ENCODE measurements at places on chromosomes 1 and 21.

DNA sequence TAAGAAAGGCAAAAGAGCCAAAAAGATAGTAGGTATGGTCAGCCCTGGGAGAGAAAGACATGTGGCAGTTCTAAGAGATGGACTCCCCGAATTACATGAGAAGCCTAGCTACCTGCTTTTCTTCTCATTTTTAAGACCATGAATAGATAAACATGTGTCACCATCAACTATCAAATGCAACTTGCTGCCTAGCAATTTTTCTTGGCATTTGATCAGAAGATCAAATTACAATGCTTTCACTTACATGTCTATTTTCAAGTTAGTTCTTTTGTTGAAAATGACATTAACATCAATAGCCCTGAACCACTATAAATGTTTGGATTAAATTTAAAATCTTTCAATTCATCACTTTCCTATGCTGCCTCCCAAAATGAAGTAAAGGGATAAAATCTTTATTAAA, 212.3 kb downstream of the HHIPL2 start:
- H3K4me3 ChIP-seq: no peak overlapping the region
- DNase-seq: no peak
- H3K27ac ChIP-seq: no peak overlapping the region
- no peaks in the 10 kb centered on the region for H3K27me3 ChIP-seq
- H3K4me1 ChIP-seq: no peaks in the 10 kb centered on the region
- H3K36me3 ChIP-seq: no peaks in the 10 kb centered on the region

DNA sequence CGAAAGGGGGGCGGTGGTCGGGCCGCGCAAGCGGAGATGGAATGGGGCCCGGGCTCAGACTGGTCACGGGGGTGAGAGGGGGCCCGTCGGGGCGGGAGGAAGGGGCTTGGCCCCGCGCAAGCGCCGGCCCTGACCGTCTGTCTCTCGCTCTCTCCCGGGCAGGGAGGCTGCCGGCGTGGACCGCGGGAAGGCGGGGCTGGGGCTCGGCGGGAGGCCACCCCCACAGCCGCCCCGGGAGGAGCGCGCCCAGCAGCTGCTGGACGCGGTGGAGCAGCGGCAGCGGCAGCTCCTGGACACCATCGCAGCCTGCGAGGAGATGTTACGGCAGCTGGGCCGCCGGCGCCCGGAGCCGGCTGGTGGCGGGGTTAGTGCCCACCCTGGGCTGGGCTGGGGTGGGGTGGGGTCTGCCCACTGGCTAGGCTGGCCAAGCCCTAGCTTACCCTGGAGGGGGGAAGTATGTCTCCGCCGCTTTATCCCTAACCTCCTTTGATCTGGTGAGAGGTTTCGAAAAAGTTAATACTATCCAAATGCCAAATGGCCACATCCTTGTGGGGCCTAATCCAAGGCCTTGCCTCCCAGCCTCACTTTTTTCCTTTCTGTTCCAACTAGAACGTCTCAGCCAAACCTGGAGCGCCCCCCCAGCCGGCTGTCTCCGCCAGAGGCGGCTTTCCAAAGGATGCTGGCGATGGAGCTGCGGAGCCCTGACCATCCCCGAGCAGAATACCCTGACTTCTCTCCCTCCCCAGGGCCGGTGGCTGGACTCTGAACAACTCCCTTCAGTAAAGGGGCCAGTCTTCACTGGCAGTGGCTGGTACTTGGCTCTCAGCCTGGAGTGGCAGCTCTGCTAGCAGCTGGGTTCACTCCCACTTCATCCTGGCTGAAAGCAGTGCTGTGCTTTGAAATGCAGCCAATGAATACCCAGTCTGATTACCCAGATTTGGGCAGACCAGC, 636 bp upstream of the YRDC start:
- H3K4me1 ChIP-seq: peaks cover 32% of the 10 kb centered on the region
- peak overlapping the region; percentile 94 for H3K4me3 ChIP-seq

DNA sequence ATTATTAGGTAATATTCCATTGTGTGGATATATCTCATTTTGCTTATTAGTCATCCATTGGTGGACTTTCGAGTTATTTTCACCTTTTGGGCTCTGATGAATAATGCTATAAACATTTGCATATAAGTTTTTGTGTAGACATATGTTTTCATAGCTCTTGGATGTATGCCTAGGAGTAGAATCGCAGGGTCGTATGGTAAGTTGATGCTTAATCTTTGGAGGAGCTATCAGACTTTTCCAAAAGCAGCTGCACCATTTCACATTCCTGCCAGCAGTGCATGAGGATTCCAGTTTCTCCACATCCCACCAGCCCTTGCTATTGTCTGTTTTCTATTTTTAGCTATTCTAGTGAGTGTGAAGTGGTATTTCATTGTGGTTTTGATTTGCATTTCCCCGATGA, 120.3 kb upstream of the TMEM51 start:
- H3K4me1 ChIP-seq: no peaks in the 10 kb centered on the region
- no peak for DNase-seq
- no peak overlapping the region for H3K4me3 ChIP-seq
- H3K36me3 ChIP-seq: no peaks in the 10 kb centered on the region
- no peak overlapping the region for H3K27ac ChIP-seq
- no peaks in the 10 kb centered on the region for H3K27me3 ChIP-seq

DNA sequence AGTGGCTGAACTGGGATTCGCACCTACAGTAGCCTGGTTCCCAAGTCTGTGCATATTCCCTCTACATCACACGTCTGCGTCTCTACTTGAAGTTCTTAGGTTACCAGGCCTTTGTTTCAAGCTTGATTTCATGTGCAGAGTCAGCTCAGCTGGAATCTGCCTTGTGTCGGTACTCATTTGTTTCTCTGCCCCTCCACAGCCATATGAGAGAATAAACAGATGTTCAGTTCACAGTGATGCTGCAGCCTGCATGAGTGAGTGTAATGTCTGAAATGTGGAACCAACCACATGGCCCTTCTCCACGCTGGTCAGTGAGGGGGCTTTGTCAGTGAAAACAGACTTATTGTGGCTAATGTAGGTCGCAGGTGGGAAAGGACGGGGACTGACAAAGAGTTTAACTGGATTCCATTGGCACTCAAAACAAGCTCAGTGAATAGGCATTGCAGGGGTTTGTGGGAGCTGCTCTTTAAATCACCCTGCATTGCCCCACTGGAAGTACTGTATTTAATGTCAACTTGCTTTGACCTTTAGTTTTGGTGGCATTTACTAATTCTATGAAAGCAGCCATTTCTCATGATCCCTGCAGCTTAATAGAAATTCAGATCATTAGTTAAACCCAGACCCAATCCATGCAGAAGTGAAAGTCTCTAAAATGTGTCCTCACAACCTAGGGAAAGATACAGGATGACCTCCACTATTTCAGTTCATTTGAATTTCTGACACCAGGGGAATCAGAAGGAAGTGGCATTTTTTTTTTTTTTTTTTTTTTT, 136.4 kb upstream of the FAM78B start:
- no peaks in the 10 kb centered on the region for H3K27me3 ChIP-seq
- H3K27ac ChIP-seq: no peak overlapping the region
- no peaks in the 10 kb centered on the region for H3K36me3 ChIP-seq
- H3K4me1 ChIP-seq: no peaks in the 10 kb centered on the region
- DNase-seq: no peak

Data from Panc1 (cell line).